NCI-H1092 treated with DMSO at 0.1 percent for 48 hours (cell line): ENCODE measurements at places on chromosomes 7 and 10.

- no peak for DNase-seq
These were observed 12.9 kb downstream of the ZYX start for GRCh38 chr7:143394068-143394467.

GRCh38 chr10:42979181-42979580 lies 97.7 kb upstream of the RET start:
- DNase-seq: no peak

DNA sequence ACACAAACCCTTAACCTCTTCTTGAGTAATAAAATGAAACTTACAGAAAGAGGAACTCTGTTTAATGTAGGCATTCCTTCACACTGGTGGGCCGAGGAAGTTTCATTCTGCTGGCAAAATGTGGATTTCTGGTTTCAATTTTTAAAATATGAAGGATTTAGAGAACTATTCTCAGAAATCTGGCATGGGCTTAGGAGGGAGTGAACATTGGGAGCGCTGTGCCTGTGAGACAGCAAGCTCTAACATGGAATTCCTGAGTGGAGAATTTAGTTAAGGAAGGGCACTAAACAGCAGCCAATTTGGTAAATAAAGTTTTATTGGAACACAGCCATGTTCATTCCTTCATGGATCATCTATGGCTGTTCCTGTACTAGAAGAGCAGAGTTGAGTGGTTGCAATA lies 751.8 kb upstream of the IGFBP3 start:
- no peak for DNase-seq

DNA sequence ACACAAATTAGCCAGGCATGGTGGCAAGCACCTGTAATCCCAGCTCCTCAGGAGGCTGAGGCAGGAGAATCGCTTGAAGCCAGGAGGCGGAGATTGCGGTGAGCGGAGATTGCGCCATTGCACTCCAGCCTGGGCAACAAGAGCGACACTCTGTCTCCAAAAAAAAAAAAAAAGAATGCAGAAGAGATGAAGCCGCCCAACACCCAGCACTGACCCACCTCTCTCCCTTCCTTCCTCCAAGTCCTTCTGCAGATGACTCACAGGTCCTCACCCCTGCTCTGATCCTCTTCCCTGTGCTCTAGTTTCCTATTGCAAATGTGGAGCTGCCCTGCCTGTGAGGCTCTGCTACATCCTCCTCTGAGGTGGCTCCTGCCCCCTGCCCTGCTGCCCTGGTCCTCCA lies 22.0 kb upstream of the OPALIN start:
- DNase-seq: no peak

- no peak for DNase-seq
These were observed 146.1 kb upstream of the TMEM196 start for GRCh38 chr7:19919261-19920095.

DNA sequence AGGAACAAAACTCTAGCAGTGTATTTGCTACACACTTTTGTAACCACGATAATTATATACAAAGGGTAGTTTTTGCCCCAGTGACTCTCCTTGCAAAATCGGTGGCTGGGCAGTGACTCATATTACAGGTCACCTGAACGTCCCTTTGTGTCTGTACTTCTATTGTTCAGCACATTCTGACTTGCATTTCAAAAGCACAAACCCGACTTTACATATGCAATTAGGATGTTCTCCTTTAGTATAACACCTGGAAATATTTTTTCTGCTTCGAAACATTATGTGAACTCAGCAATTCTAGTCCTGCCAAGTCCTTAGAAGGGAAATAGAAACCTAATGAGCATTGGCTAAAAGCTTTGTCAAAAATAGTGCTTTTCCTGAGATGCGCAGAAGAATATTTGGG lies 6.0 kb downstream of the PRR15 start:
- DNase-seq: no peak

DNA sequence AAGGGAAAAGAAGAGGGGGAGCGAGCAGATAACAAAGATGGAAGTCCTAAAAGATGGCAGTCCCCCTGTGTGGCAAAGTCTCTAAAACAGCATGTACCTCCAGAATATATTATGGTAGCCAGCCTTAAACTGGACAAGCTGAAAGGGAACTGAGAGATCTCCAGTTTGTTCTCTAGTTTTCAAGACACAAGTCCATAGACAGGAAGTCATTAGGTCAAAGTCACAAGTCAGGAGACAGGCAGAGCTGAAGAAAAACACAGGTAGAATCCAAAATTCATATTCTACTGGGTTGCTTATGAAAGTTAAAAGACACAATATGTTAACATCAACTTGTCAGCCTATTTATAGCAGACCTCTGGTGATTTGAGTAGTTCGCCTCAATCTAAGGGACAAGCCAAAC lies 38.7 kb downstream of the FAM107B start:
- DNase-seq: no peak

- no peak for DNase-seq
These were observed 10.4 kb downstream of the C10orf105 start for GRCh38 chr10:71708897-71709882.
